ENCODE measurements at places on chromosomes 1 and 21.
A peak's percentile ranks its signal among the peaks of the same experiment; 100 is the strongest.

DNA sequence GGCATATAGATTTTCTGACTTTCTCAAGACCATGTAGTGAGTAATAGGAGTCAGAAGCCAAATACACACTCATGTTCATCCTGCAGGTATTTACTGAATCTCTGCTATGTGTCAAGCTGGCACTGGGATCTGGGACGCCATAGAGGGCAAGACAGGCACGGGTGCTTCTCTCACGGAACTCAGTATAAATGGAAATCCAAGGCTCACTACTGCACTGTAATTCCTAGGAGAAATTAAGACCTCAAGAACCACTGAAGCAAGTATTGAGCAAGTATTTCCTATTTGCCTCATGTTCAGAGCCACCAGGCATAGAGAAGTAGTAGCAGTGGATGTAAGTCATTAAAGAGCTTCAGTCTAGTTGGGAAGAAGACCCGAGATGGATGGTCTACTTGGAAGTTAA lies 38.9 kb downstream of the EIF2D start:
- DNase-seq = no peak

- DNase-seq = no peak
Measured at GRCh38 chr1:113511269-113511668, 121.0 kb downstream of the MAGI3 start.

DNA sequence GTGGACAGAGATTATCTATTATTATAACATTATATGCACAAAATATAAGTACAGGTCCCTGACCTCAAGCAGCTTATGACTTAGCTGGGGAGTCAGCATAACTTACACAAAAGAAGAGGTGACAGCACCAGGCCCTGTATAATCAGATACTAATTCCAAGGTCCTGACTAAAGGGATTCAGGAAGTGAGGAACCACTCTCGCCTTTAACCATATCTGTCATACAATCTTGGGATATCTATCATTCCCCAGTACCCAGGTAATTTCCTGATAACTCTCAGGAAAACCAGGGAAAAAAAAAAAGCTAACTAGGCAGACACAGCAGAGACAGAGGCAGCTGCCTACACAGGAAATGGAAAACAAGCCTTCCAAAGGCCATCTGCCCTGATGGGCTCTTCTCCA lies 78.5 kb upstream of the CAMK1G start:
- no peak for DNase-seq

- no peak for DNase-seq
Measured at GRCh38 chr1:13892671-13893325, 192.8 kb downstream of the PRDM2 start.

- no peak for DNase-seq
Measured at GRCh38 chr1:54095546-54096226, 42.3 kb downstream of the TCEANC2 start.

GRCh38 chr1:53061123-53061858 lies 722 bp upstream of the PODN start:
- no peak for DNase-seq

- no peak for DNase-seq
Measured at GRCh38 chr1:246121533-246121932, 385.5 kb downstream of the SMYD3 start.

GRCh38 chr1:171954361-171954760 lies 113.1 kb downstream of the DNM3 start:
- DNase-seq = no peak

GRCh38 chr1:41851589-41851988 lies 67.1 kb downstream of the HIVEP3 start:
- no peak for DNase-seq

DNA sequence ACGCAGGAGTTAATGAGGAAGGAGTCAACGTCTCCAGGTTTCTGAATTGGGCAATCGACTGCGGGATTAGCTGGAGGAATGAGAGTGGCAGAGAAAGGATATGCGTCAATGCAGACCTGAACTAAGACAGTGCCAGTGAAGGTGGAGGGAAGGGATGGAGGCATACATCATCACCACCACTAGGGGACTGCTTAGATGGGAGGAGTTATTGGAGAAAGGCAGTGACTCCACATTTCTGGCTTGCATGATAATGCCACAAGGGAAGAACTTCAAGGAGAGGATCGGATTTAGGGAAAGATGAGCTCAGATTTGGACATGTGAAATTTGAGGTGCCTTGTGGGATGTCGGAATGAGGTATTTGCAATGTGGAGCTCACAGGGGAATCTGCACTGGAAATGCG lies 17.5 kb downstream of the VASH2 start:
- no peak for DNase-seq

GRCh38 chr1:34312359-34312758 lies 135.7 kb downstream of the C1orf94 start:
- DNase-seq = no peak

DNA sequence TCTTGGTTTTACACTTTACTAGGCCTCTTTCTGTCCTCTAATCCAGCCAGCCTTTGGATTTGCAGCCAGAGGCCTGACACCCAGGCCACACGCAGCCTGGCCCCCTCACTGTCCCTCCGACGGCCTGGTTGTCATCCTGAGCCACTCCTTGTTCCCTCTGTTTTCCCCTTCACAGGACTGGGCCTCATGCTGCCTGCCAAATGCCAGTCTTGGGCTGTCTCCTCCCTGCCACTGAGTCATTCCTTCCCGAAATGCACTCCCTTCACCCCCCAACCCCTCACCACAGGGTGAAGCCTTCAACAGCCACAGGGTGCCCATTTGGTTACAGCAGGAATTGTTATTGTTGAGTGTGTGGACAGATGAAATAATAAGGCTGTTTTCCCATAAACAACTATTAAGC lies 21.3 kb downstream of the ACOT11 start:
- no peak for DNase-seq

DNA sequence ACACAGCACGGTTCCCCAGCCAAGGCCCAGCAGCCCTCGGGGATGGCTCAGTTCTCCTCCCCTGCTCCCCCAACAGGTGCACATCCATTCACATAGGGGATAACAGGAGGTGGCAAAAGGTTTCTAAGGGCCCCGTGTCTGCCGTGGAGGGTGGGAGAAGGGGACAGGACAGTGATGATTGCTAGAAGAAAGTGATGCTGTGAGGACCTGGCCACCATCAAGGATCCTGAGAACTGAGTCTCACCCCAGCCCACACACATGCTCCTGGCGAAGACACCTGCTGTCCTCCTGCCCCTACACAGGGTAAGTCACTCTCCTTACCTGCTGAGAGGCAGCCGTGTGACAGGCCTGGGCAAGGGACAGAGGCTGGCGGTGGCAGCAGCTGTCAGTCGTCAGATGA lies 54.5 kb downstream of the GNG4 start:
- DNase-seq = no peak

DNA sequence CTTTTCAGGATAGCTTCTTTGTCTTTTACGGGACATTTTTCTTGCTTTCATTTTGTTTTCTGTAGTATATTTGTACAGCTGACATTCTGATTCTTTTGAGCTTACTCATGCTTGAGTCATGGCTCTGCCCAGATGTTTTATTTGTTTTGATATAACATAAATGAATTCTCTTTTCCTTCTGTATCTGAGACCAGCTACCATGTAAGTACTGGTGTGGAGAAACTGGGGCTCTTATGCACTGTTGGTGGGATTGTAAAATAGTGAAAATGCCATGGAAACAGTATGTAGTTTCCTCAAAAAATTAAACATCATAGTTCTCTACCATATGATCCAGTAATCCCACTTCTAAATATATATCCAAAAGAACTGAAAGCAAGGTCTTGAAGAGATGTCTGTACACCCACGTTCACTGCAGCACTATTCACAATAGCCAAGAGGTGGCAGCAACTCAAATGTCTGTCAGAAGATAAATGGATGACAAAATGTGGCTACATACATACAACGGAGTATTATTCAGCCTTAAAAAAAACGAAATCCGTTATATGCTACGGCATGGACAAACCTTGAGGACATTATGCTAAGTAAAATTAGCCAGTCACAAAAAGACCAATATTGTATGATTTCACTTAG lies 61.4 kb downstream of the EIF2B3 start:
- no peak for DNase-seq

DNA sequence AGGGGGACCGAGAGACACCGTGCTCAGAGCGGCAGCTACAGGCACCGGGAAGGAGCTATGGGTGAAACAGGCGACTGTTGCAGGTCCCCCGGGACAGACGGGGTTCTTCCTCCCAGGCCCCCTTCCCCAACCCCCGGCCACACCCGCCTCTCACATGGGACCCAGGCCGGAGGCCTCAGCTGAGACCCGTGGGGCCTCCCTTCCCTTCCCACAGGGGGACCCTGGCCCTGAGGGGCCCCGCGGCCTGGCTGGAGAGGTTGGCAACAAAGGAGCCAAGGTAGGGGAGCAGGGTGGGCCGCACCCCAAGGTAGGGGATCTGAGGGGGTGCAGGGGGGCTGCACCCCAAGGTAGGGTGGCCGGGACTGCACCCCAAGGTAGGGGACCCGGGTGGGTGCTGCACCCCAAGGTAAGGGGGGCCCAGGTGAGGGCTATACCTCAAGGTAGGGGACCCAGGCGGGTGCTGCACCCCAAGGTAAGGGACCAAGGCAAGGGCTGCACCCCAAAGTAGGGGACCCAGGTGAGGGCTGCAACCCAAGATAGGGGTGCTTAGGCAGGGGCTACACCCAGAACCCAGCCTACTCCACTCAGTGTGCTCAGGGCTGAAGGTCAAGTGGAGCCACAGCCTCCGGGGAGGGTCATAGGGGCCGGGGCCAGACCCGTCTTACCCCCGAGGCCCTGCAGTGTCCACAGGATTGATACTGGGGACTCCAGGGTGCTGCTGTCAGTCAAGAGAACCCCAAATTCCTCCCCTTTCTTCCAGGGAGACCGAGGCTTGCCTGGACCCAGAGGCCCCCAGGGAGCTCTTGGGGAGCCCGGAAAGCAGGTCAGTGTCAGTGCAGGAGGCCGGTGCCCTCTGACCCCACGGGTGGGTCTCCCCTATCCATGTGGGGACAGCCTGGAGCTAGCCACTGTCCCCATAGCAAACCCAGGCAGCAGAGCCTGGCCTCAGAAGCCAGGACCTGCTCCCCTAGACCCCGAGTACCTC lies 22.7 kb downstream of the COL6A2 start:
- peak; percentile 1 for DNase-seq

GRCh38 chr1:109928591-109929111 lies 18.0 kb downstream of the CSF1 start:
- no peak for DNase-seq

GRCh38 chr1:87916965-87917364 lies 588.3 kb downstream of the LMO4 start:
- no peak for DNase-seq

DNA sequence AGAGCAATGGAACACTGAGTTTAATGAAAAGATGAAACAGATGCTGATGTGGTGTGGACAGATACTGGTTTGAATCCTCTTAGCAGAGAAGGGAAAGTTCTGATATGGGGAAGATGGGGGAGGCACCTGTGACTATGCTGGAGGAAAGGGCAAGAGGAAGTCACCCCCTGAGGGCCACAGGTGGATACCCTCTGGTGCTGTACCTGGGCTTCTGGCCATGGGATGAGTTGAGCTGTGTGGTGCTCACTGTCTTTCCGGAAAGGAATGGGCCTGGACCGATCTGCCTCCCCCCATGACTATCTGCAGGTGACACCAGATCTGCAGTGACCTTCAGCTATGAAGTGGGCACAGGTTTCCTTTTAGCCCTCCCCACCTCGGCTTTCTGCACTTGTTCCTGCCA lies 52.4 kb downstream of the IER5 start:
- no peak for DNase-seq

DNA sequence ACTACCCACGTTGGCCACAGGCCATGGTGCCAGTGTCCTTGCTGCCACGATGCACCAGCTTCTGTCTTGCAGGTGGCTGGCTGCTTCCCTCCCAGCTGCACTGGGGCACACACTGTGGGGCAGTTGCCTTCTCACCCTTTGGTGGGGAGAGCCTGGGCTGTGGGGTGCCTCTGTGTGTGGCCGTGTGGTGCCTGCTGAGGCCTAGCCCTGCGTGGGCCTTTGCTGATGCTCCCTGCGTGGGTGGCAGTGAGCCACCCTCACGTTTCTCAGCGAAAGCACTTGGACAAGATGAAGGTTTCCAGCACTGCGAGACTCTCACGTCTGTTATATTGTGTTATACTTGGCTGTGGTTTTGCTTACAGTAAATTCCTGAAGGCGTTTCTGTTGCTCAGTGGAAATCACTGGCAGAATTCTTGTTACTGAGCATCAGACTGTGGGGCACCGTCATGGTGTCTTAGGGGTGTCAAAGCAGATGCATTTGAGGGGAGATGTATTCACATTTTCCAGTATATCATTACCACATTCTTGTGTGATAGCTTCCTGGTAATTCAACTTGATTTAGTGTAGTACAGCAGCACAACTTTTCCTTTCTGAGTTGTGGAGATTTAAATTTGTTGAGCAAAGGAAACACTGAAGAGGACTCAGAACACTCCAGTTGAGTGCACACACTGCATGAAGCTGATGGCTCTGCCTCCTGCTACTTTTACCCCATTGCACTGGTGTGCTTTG lies 124.7 kb downstream of the PCBP3 start:
- peak; percentile 49 for DNase-seq

DNA sequence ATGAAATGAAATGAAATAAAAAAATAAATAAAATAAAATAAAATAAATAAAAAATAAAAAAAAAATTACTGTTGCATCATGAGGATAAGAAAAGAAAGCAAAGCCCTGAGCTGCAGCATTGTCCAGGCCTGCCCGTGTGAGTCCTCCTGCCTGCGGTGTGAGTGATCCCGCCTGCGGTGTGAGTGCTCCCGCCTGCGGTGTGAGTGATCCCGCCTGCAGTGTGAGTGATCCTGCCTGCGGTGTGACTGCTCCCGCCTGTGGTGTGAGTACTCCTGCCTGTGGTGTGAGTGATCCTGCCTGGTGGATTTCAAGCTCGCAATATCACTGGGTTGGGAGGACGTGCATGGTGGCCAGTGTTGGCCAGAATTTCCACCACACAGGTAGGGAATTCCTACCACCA lies 22.4 kb upstream of the PTTG1IP start:
- no peak for DNase-seq

DNA sequence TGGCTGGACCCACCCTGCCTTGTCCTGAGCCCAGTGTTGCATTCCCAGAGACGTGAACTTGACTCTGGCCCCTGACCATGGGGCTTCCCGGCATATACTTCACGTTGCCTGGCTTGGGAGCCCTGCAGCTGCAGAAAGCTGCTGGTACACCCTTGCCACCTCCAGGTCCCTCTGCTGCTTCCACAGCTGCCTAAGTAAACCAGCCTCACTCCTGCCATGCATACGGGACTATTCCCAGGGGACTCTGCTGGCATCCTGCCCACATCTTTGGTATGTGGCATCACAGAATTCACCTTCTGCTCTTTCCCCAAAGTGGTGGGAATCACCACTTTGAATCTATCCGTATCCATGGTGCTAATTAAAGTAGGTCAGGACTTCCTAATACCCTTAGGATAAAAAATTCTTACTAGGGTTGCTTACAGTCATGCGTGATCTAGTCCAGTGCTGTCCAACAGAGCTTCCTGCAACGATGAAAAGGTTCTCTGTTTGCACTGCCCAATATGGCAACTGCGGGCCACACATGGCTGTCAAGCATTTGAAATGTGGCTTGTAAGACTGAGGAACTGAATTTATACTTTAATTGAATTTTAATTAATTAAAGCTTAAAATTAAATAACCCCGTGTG lies 203.0 kb downstream of the GRIK3 start:
- DNase-seq = no peak

Data from stimulated activated CD4-positive, alpha-beta T cell treated with anti-CD3 and anti-CD28 coated beads, Interleukin-4, amount 100 ng/mL, for 1 hour (primary cell).